Mammary epithelial cell (primary cell): ENCODE measurements at places on chromosomes 1 and 21.

- no peak for DNase-seq
Observed at GRCh38 chr1:76481672-76482071, 385.6 kb upstream of the ST6GALNAC5 start.

- no peak for DNase-seq
Observed at GRCh38 chr21:45455674-45456583, 51.0 kb downstream of the COL18A1 start.

- no peak for DNase-seq
Observed at GRCh38 chr1:29125788-29126187, 2.1 kb upstream of the TMEM200B start.

GRCh38 chr1:91791691-91792488 is 94.1 kb downstream of the TGFBR3 start:
- DNase-seq: no peak

- DNase-seq: no peak
Observed at GRCh38 chr1:82421782-82422181, 621.0 kb downstream of the ADGRL2 start.

GRCh38 chr1:163652441-163652840 is 330.7 kb downstream of the NUF2 start:
- DNase-seq: no peak

DNA sequence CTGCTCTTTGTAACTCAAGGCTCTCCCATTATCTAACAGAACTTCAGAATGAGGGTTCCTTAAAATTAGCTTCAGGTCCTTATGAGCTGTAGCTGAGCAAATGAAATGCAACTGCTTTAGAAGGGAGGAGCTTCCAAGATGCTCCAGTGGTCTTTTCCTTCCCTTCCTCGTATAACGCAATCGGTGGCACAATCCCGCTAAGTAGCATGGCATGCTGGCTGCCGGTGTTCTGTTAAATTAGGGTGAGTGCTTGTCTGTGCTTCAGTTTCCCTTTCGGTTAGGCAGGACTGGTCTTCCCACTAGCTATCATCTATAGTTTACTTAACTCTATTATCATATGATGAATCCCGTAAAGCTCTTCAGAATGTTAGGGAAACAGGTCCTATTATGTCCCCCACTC is 917 bp downstream of the KIAA0040 start:
- peak; percentile 40 for DNase-seq

- DNase-seq: no peak
Observed at GRCh38 chr1:153933430-153933829, 10.7 kb upstream of the GATAD2B start.

GRCh38 chr1:193607787-193608186 is 421.4 kb upstream of the B3GALT2 start:
- DNase-seq: no peak
